ENCODE measurements at places on chromosomes 2 and 18.

GRCh38 chr2:84906108-84906899 is 848 bp downstream of the TMSB10 start:
- DNase-seq = no peak

- no peak for DNase-seq
Observed at GRCh38 chr2:215461836-215462532, 26.1 kb upstream of the FN1 start.

DNA sequence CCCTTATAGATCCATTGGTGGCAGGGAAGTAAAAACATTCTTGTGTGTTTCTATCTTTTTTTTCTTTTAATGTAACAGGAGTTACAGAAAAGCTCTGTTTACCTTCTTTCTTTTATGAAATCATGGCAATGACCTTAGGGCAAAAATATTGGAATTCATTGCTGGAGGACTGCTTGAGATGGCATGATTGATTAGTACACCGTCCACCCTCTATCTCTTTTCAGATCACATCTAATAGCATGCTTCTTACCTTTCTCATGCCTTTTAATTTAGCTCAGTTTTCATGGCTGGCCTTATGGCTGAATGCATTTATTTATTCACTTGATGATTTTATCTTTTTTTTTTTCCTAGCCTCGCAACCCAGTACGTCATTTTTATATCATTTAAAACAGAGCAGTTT is 177.6 kb upstream of the CDH20 start:
- DNase-seq = no peak

DNA sequence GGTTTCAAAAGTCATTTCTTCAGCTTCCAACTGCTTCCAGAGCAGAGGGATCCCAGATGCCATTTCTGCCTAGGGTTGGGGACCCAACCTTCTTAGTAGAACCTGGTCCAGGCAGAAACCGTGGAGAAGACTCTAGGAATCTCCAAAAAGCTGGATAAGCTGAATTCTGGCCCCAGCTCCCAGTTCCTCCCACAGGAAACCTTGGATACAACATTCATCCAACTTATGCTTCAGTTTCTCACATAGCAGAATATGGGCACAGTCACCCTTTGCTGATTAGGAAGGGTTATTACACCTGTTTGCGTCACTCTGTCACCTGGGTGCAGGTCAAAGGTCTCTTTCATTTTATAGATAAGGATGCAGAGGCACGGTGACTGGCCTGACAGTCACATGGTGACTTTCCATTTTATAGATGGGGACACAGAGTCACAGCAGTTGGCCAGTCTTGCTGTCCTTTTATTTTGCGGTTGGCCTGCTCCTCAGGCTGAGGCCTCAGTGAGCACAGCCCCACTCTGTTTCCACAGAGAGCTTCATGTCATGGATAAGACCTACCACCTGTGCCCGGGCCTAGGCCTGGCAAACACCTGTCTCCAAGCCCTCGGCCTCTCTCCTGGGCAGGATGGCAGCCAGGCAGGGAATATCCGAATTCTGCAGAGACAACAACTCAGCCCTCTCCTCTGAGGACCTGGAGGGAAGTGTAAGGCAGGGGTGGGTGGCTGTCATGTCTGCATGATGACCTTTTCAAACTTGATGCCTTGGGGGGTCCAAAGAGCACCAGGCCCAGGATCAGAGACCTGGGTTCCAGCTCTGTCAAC is 148.8 kb downstream of the SMAD7 start:
- no peak for DNase-seq

DNA sequence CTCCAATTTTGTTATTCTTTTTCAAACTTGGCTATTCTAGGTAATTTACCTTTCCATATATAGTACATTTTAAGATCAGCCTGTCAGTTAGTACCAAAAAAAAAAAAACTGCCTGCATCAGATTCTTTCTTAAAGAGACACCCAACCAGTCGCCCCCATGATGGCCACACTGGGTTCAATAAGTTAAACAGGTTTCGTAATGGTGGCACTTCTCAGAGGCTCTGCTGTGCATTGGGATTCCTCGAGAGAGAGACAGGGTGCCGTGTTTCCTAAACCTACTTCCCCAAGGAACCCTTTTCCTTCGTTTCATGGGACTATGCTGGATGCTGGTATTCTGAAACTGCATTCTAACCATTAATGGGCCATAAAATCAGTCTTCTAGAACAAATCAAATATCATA is 37.4 kb downstream of the MYO7B start:
- DNase-seq = no peak

GRCh38 chr2:41622301-41622700 is 425.5 kb upstream of the PKDCC start:
- DNase-seq = no peak

- no peak for DNase-seq
Observed at GRCh38 chr2:223545830-223546229, 56.3 kb downstream of the SCG2 start.

DNA sequence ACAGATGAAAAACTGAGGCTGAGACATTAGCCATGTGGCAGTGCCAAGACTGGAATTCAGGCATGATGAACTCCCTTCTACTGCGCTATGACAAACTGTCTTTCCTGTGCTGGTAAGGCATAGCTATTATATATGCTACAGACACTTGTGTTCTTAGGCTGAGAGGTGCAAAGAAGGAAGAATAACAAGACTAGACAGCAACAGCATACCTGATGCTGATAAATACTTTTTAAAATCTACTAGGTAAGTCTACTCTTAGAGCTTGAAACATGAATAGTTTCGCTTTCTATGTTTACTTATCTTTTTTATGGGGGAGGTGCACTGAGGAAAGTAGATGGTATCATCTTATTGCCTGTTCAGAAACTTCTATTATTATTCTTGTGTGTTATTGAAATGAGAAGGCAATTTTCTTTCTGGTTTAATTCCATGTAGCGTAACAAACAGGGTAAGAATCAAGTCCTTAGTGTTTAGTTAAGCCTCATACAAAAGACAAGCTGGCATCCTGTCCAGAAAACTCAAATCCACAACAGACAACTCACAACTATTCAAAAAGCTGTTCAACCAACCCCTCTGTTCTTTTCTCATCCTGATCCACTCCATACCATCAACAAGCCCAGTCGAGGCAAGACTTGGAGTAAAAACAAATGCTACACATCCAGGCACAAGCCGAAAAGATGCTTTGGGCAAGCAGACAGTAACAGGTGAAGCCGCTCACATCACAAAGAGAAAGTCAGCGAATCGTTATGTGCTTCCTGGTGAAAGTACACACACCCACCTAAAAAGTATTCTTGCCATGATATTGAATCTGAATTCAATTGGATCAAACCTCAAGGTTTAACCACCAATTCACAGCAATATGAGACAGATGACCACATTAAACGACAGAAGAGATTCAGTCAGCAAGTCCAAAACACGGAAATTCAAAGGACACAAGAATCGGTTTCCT is 1.5 kb downstream of the TTC32 start:
- no peak for DNase-seq

- DNase-seq = no peak
Observed at GRCh38 chr2:98084869-98085238, 2.1 kb upstream of the VWA3B start.

DNA sequence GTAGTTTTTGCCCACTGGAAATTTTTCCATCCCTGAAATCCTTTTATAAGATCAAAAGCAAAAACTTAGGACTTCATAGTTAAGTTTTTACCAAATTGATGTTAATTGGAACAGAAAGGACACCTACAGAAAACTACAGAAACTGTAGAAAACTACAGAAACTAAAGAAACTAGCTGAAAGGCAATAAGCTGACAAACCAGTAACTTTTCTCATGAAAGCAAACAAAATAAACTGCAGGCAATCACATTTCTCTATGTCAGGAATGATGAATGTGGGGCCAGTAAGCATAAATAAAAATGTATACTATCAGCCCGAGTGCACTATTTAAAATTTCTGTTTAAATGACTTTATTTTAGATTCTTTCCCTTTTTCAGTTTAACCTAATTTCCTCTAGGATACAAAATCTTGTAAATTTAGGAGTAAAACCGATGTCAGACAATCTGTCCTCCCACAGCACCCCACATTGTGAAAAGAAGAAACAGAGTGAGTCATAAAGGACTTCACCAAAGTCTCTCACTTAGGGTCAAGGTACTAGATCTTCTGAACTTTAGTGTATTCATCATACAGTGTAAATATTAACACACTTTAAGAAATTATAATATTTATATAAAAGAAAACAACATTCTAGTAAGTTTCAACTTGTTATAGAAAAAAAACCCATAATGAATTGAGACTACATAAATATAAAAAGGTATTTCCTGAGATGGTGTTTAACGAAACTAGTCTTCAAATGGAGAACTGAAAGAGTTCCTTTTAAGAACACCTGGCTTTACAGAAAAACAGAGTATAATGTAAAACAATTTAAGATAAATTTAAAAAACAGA is 46.6 kb downstream of the USP40 start:
- no peak for DNase-seq

All from AG09309 (cell line).